ENCODE measurements at places on chromosomes 1 and 21. TPM values are rescaled to one million over a fixed set of nuclear protein-coding genes. Genes with fewer than 3 reads are reported as not detected.

GRCh38 chr1:66996018-66996682 is 57.8 kb downstream of the SLC35D1 start:
- H3K27ac ChIP-seq: peak overlapping the region; percentile 53
- peaks cover 16% of the 10 kb centered on the region for H3K4me1 ChIP-seq
- H3K4me3 ChIP-seq: no peak overlapping the region
- peak; percentile 79 for DNase-seq

DNA sequence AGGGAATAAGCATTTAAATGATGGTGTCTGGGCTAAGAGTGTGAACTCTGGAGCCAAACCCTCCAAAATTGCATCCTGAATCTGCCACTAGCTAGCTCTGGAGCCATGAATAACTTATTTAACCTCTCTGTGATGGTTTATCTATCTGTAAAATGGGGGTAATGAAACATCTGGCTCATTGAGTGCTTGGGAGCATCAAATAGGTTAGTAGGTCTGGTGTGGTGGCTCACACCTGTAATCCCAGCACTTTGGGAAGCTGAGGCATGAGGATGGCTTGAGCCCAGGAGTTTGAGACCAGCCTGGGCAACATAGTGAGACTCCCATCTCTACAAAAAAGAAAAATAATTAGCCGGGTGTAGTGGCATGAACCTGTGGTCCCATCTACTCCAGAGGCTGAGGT is 42.8 kb downstream of the KIF1B start:
- no peaks in the 10 kb centered on the region for H3K27me3 ChIP-seq
- DNase-seq: no peak

GRCh38 chr1:186958520-186958919 is 129.8 kb downstream of the PLA2G4A start:
- no peak overlapping the region for H3K4me3 ChIP-seq
- DNase-seq: no peak

Gene ACOT7
- 93.8 TPM for total RNA-seq

Measured in activated CD4-positive, alpha-beta T cell treated with anti-CD3 and anti-CD28 coated beads for 36 hours (primary cell).